ENCODE measurements at places on chromosomes 16 and 17.

- DNase-seq: no peak
Measured at GRCh38 chr17:57016764-57017116, 38.8 kb downstream of the SCPEP1 start.

GRCh38 chr16:35731341-35732040 lies 2272.1 kb downstream of the TP53TG3F start:
- DNase-seq: no peak

- DNase-seq: peak; percentile 68
Measured at GRCh38 chr17:9360677-9361081, 214.9 kb downstream of the STX8 start.

DNA sequence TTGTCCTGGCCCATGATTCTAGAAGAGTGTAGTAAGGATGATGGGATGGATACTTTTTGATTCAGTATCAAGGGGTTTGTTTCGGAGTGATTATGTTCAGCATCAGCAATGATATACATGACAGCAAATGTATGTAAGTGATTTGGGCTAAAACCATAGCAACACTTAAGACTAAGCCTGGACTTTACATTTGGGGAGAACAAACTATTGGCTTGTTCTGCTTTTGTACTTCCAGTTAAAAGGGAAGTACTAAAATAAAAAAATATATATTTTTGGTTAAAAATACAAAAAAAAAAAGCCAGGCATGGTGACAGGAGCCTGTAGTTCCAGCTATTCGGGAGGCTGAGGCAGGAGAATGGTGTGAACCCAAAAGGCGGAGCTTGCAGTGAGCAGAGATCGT lies 20.5 kb upstream of the DHX8 start:
- no peak for DNase-seq

DNA sequence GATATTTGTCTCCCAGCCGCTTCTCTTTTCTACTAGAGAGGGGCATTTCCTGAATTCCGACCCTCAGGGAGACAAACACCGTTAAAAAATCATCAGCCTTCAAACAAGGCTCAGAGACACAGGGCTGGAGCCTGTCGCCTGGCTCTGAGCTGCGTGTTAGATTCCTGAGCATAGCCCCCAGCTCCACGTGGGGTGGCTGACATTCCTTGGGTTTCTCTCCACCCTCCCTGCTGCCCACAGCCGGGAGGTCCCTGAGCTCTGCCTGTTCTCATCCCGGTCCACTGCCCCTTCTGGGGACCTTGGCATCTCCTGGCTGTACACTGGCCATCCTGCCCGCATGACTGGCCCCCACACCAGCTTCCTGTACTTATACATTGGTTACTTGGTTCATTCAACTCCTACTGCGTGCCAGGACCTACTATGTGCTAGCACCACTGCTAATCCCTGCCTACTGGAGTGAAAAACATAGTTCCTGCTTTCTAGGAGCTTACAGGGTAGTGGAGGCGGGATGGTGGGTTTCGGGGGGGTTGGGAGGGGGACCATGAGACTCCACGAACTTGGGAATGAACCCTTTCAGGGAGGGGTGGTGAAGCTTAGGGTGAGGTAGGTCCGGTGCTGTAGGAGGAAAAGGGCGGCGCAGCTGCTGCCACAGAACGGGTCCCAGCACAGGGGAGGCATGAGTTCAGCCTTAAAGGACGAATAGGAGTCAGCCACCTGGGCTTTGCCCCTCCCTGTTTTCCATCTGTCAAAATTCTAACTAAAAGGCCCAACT lies 52.1 kb upstream of the TMEM132E start:
- no peak for DNase-seq

DNA sequence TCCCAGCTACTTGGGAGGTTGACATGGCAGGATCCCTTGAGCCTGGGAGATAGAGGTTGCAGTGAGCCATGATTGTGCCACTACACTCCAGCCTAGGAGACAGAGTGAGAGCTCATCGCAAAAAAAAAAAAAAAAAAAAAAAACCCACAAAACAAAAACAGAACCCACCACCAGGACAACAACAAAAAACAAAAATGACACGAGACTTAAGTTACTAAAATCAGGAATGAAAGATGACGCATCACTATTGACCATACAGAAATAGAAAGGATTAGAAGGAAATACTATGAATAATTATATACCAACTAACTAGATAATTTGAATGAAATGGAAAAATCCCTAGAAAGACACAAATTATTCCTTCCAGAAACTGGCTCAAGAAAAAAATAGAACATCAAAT lies 432.4 kb upstream of the PMFBP1 start:
- no peak for DNase-seq

DNA sequence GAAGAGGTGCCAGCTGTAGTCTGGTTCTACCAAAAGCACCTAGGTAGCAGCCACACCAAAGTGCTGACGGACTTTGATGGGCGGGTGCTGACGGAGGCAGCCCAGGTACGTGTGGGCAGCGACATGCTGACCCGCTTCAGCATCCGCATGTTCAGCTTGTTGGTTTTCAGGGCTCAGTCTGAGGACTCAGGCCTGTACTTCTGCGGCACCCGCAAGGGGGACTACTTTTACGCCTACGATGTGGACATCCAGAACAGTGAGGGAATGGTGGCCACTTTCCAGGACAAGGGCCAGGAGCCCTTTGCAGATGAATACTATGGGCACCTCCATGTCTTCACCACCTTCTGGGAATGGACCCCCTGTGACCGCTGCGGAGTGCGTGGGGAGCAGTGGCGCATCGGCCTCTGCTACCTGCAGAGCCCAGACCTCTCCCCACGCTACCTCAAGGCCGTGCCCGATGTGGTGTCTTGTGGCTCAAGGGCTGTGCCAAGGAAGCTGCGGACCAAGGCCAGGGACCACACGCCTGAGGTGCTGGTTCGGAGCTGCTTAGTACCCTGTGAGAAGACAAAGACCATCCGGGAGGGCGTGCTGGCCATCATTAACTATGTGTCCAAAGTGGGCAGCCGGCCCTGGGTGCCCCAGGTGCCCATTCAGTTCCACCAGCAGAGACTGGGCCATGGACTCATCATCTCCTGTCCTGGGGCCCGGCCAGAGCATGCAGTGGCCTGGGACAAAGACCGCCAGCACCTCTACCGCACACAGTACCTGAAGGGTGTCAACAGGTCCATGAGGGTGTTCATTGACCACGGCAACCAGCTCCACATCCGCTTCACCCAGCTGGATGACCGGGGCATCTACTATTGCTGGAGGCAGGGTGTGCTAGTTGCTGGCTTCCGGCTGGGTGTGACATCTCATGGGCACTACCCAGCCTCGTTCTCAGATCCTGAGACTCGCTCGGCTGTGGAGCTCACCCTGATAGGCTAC lies 5.0 kb upstream of the EFTUD2 start:
- no peak for DNase-seq

GRCh38 chr17:59963738-59964481 lies 630 bp downstream of the RNFT1 start:
- peak; percentile 28 for DNase-seq

DNA sequence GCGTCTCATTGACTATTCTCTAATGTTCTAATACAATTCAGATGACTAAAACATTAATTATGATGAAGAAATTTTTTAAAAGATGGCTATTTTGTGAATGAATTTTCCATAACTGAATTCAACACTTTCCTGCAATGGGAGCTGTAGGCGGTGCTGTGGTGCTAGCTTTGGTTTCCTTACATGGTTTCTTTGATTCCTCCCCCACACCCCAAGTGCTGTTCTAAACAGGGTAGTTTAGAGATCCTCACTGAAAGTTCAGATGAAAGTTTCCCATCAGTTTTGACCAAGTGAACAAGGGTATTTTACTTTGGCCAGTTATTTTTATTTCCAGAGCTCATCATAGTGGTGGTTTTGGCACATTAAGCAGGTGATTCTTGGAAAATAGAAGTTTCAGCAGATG lies 26.0 kb upstream of the MRC2 start:
- DNase-seq: no peak

DNA sequence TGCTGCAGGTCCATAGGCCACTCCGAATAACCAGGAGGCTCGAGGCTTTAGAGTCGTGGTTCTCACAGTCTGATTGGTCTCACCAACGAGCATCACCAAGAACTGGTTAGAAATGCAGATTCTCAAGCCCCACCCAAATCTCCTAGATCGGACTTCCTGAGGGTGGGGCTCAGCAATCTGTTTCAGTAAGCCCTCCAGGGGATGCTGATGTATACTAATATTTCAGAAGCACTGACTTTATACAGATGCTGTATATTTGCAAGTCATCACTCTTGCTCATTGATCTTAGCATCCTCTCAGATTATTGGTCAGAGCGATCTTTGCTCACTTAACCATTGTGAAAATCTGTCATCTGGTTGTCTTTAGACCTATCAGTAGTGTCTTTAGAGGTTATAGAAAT lies 4.4 kb upstream of the VAC14 start:
- DNase-seq: no peak

DNA sequence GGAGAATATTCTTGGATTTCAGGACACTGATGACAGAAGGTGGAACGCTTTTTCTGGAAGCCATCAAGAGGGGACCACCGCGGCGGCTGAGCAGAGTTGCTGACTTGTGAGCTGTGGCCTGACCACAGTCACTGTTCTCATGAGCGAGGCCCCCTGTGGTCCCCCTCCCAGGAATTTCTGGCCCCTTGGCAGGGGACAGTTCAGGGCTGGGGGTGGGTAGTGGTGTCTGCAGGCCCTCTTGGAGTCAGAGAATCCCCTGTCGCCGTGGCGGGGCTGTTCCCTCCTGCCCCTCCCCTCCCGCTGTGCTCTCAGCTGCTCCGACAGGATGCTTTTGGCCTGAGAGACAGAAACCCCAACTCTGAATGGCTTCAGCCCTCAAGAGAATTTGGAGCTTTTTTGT lies 292.0 kb downstream of the SEC14L1 start:
- DNase-seq: no peak

DNA sequence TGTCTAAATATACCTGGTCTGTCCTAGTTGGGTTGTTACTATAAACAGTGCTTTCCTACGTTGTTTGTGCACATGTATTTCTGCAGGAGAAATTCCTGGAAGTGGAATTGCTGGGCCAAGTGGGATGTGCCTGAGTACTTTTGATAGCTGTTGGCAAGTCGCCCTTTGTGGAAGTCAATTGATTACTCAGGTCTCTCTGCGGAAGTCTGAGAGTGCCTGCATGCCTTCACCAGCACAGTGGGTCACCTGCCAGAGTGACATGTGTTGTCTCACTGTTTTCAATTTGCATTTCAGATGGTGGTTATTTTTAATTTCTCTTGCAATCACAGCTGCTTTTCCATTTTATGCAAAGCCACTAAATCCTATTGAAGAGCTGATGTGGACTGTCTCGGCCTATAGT lies 2.3 kb upstream of the MVD start:
- DNase-seq: no peak

GRCh38 chr16:80337786-80338185 lies 203.0 kb upstream of the DYNLRB2 start:
- no peak for DNase-seq

DNA sequence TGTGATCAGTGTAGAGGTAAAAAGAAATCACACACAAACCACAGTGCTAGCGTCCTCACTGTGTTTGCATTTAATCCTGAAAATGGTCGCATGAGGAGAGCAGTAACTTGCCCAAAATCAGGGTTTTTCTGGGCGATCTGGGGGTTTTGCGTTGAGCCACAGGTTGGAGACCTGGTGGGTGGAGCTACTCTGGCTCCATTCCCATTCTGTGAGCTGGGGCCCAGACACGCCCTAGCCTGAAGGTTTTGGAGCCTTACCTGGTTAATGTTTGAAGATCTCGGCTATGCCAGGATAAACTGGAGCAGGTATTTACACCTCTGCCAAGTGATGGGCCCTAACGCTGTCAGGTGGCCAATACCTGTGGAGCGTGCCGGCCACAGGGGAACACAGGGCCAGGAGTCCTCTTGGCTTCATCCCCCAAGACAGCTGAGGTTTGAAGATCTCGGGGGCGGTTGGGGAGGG lies 48.4 kb downstream of the MPRIP start:
- DNase-seq: no peak

DNA sequence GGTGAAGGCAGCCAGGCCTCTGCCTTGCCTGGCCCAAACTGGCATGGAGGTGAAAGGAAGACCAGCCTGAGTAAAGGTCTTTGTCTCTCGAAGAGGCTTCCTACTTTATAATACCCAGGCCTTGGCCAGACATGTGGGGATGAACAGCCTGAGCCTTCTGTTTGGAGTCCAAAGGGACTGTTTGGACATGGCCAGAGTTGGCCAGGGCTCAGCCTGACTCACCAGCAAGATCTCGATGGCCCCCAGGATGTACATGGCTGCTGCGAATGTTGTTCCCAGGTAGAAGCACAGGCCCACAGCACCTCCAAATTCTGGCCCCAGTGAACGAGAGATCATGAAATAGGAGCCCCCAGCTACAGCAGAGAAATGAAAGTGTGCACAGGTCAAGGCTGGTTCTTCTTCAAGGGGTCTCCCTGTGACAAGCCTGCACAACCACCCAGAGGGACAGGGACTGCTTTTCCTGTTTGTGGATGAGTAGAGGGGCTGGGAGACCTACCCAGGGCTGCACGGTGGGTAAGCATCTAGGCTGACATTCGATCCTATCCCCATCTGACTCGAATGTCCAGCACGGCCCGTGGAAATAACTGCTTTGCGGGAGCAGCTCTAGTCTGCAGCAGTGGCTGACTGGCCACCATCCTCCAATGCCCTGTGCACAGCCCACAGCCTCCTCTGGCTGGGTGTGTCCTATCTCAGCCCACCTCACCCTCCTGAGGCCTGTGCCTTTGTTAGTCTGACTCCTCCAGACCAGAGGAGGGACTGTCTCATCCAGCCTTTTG lies 10.7 kb upstream of the LCAT start:
- DNase-seq: no peak

DNA sequence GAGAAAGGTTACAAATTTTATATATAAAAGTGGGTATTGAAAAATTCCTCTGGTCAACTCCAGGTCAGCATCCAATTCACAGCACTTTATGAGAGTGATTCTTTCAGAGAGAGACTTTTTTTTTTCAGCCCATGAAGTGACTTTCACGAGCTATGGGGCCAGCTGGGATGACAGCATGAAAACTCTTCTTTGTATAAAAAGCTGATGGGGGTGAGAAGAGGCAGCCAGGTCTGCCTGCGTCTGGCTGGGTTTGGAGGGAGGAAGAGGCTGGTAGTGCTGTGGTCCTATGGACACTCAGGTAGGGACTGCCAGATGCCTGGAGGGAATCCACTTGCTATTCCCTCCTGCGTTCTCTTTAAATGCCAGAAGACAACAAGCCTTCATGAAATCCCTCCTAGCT lies 250.6 kb downstream of the UTP18 start:
- DNase-seq: no peak

- DNase-seq: no peak
Measured at GRCh38 chr17:44308320-44308818, at the start of gene RUNDC3A. RUNDC3A (plus strand) TSS chr17:44308601; CDS start chr17:44308833, 232 bp downstream.

DNA sequence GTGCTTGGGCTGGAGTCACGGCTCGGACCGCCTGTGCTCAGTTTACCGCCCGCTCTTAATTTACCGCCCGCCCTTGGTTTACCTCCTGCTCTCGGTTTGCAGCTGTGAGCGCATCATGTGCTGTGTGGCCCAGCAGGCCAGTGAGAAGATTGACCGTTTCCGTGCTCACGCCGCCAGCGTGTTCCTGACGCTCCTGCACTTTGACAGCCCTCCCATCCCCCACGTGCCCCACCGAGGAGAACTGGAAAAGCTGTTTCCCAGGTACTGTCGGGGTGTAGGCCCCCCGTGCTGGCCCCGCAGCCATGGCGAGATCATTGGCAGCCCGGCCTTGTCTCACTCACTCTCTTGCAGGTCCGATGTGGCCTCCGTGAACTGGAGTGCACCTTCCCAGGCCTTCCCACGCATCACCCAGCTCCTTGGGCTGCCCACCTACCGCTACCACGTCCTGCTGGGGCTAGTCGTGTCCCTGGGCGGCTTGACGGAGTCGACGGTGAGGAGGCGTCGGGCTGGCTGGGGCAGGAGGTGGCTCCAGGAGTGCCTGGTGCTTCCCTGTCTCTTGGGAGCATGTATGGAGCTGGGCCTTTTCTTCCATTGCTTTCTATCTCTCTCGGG lies 89.3 kb upstream of the ZNF750 start:
- DNase-seq: no peak

GRCh38 chr17:75633486-75634375 lies 497 bp downstream of the SMIM5 start:
- peak; percentile 84 for DNase-seq

Measured in GM04504 (cell line).